AG20443 (cell line): ENCODE measurements at places on chromosomes 2 and 18.
A peak's percentile ranks its signal among the peaks of the same experiment; 100 is the strongest.

- DNase-seq = no peak
These were observed 4.7 kb downstream of the GNLY start for GRCh38 chr2:85698880-85699254.

- no peak for DNase-seq
These were observed 3.0 kb upstream of the DLX1 start for GRCh38 chr2:172082105-172082943.

GRCh38 chr18:47877892-47878291, 52.6 kb downstream of the SMAD2 start:
- no peak for DNase-seq

GRCh38 chr2:65053199-65053598, 3.0 kb upstream of the CEP68 start:
- DNase-seq = no peak

DNA sequence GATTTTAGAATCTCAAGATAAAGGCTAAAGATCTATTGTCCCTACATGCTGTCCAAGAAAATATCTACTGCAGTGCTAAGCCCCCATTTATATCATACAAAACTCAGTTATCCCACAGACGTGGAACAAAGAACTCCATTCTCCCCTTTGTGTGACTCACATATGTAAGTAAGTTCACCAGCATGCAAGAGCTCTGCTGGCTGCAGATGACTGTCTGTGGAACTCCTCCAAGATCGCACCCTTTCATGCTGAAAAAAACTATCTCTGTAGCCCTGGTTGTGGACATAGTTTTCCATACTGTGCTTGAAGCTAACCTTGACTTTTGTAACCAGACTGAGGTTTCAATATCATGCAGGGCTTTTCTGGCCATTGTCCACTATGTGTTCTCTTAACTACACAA, 207.1 kb downstream of the ZNF521 start:
- DNase-seq = peak; percentile 69

GRCh38 chr2:42084231-42084671, 36.4 kb downstream of the PKDCC start:
- DNase-seq = peak; percentile 33

- peak; percentile 39 for DNase-seq
These were observed 51.3 kb downstream of the ACSL3 start for GRCh38 chr2:222912117-222912516.

DNA sequence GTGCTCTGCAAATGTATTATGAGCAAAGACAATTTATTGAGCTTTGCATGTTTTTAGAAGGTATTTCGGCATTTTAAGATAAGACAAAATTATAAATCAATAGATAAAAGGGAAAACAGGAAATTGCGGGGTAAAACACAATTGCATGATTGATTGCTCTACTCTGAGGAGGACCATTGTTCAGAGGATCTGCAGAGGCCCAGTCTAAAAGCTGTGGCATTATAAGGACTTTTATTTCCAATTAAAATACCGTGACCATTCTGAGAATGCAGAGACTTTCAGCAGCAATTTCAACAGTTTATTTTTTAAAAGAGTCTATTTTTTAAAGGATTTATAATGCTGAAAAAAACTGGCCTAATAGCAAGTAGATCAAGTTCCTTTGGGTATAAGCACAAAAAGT, 62.0 kb downstream of the TPGS2 start:
- DNase-seq = no peak

DNA sequence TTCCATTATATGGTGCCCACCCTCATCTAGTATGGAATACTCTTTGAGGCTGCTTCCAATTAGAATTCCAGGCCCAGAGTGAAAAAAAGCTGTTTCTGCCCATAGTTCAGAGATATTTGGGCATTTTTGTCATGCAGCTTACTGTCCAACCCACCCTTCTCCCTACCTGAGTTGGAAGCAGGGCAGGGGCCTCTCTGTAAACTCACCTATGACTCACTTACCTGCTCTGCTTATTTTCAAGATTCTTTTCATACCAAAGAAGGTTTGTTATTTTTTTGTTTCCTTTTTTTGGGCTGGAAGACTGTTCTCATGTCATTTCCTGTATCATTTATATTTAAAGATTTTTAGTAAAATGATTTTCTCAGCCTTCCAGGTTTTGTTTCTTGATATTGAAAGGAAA, 38.4 kb upstream of the PPP1R1C start:
- DNase-seq = no peak

GRCh38 chr2:76310894-76311633, 600.3 kb upstream of the GCFC2 start:
- no peak for DNase-seq

DNA sequence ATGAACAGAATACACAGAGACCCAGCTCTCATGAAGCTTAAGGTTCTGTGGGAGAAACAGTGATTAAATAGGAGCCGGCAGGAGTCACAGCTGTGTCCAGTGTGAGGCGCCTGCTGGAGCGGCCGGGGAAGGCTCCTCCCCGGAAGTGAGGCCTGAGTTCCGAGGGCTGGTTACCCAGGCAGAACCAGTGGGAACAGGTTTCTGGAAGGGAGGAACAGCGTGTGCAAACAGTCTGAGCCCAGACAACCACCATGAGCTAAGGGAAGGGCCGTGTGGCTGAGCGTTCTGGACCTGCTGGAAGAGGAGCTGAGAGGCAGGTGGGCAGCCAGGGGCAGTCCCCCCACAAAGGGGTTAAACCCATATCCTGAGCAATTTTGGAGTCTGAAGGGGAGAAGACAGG, 26.0 kb upstream of the NPAS2 start:
- no peak for DNase-seq

GRCh38 chr2:19857806-19858205, 44.0 kb downstream of the TTC32 start:
- peak; percentile 75 for DNase-seq

DNA sequence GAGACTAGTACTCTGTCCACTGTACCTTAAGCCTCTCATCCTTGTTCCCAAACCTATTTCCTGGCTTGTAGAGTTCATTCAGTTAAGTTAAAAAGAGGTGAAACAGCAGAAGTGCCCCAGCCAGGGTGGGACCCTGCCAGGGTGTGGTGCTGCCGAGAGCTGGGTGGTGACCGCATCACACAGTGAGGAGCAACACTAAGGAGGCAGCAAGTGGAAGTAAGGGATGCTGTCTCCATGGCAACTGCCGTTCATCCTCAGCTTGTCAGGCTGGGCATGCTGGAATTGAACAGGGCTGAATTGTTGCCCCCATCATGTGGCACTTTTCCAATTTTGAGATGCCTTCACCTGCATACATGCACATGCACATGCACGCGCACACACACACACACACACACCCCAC, 77.0 kb downstream of the VSNL1 start:
- DNase-seq = no peak

- no peak for DNase-seq
These were observed 24.5 kb upstream of the CCDC68 start for GRCh38 chr18:54983791-54984190.

GRCh38 chr18:3790703-3791102, 340.7 kb downstream of the TGIF1 start:
- no peak for DNase-seq

DNA sequence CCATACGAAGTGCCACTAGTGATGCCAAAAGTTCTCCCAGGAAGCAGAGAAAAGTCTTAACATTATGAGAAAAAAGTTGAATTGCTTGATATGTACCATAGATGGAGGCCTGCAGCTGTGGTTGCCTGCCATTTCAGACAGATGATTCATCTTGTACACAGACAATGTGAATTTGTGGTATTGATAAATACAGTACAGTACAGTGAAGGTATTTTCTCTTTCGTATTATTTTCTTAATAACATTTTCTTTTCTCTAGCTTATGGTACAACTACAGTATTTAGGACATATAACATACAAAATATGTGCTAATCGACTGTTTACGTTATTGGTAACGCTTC, 33.6 kb upstream of the VWC2L start:
- DNase-seq = no peak

- no peak for DNase-seq
These were observed 79.8 kb upstream of the SPATS2L start for GRCh38 chr2:200226451-200227426.

- DNase-seq = no peak
These were observed 20.3 kb downstream of the CHMP1B start for GRCh38 chr18:11871501-11871900.

DNA sequence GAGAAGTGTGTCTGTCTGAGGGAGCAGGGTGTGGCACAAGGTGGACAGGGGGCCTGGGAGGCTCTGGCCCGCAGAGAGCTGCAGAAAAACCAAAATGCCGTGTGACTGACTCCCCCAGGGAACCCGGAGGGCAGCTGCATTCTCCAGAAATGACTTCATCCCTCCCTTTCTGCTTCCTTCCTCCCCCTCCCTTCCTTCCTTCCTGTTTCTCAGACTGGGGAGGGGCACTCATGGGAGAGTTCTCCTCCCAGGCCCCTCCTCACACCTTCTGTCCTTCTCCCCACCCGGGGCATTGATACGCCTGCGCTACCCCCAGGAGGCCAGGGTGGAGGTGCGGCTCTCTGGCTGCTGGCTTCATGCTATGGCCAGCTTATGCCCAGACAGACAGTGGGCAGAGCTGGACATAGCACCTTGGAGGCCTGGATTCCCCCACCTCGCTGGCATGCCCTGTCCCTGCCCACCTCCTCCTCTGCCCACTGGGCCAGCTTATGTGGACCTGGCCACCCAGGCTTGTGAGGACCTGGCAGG, 8.2 kb upstream of the GPR17 start:
- DNase-seq = peak; percentile 93

DNA sequence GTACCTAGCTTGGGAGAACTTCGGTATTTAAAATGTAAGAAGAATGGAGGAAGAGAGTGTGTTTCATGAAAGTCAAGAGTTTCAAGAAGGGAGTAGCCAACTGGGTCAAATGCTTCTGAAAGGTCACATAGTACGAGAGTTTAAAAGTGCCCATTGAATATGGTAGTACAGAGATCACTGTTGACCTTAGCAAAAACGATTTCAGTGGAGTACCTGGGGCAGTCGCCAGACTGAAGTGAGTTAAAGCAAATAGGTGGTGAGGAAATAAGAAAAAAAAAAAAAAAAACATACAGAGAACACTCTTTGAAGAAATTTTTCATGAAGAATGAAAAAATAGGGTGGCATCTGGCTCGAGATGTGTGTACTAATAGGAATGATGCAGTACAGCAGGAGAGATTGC, 11.5 kb downstream of the LIPT1 start:
- no peak for DNase-seq

- peak; percentile 71 for DNase-seq
These were observed 11.7 kb downstream of the LYPD6B start for GRCh38 chr2:149050188-149050587.

DNA sequence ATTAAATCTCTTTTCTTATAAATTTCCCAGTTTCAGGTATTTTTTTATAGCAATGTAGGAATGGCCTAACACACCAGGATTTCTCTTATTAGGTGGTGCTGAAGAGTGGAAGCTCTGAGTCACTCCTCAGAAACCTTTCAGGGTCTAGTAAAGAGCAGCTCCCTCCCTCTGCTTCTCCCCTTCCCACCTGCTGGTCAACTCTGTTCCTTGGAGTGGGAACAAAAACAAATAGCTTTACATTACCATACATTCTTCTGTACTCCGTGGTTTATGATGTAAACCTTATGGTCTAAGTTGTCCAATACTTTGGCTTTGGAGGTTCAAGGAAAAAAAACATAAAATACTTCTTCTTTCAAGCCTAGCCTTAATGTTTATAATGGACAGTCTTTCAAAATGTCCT, 2.7 kb upstream of the IL1R1 start:
- no peak for DNase-seq

DNA sequence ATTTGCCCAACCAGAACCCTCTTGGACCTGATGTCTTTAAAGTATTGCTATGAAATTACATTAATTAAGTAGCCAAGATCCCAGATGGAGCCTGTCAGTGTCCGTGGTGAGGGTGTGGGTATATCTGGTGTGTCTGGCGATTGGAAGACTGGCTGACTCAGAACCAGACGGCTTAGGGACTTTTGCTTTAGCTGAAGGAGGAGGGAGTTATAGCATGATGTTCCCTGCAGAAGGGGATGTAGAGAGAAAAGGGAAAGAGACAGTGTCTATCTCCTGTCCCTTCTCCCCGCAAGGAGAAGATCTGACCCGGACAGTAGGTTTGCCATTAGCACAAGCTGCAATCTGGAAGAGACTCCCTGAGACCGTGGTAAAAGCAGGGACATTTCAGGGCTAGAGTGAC, 60.6 kb downstream of the POU3F3 start:
- no peak for DNase-seq

DNA sequence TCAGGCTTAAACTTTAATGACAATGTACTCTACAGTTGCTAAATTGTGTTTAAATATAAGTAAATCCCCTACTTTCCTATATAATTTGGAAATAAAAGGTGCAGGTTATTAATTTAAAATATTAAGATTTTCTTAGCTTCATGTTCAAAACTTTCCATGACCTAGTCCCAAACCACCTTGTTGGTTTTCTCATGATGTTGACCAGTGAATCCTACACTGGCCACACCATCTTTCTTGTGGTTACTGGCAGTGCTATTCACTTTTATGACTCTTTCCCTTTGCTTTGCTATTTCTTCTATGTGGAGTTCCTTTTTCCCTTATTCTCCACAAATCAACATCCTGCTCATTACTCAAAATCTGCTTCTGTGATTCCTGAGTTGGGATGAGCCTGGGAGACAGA, 138.6 kb upstream of the NDUFV2 start:
- DNase-seq = no peak

GRCh38 chr18:27239669-27240068, 54.6 kb upstream of the CHST9 start:
- DNase-seq = no peak

- DNase-seq = peak; percentile 16
These were observed 4.8 kb downstream of the C2orf66 start for GRCh38 chr2:196804381-196804780.

DNA sequence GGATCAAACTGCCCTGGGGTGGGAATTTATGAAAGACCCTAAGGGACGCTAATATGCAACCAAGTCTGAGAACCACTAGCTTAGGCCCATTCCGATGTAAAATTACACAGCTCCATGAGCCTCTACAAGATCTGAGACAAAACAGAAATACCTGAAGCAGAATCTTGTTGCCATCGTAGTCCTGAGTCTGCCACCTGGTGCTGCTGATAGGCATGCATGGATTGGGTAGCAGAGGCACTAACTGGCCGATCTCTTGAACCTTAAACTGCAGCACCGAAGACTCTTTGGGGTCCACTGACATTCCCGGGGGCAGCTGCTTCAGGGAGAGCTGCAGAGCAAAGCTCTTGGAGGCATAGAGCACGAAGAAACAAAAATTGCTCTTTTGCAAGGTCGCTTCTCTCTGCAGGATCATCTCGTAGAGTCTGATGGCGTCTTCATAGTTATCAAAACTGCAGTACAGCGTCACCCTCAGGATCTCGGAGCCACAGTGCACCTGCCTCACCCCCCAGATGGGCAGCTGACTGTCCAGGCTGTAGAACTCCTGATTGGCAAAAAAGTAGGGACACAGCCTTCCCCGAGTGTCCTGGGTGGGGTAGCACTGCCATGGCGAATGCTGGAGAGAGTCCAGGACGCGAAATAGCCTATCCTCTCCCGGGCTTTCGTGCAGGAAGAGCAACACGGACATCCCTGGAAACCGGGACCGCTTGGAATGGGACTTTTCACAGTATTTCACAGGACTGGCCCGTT, 848 bp downstream of the FAM124B start:
- DNase-seq = no peak

DNA sequence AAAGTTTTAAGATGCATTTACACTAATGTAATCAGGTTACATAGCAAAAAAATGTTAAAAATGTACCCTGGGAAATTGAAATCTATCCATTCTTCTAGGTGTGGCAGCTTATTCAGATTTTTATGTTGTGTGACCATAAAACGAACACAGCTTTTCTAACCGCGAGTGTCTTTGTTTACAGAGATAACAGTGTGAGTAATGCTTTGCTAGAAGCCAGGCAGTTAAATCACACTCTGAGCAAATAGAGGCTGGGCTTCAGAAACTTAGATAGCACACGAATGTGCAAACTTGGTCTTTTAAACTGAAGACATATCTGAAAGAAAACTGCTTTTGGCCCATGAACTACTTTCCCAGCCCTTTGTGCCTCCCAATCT, 116.1 kb downstream of the SPTBN1 start:
- peak; percentile 58 for DNase-seq
